ENCODE measurements at places on chromosomes 4 and X. TPM values are rescaled to one million over a fixed set of nuclear protein-coding genes. Genes with fewer than 3 reads are reported as not detected.

Gene JADE3
- total RNA-seq: 14.6 TPM

Gene NOCT
- total RNA-seq: 7.2 TPM

Gene KIT
- total RNA-seq: not detected

Gene SMPX
- 0.08 TPM for total RNA-seq

Gene DDX60
- 1.6 TPM for total RNA-seq

Gene CTAG1A
- total RNA-seq: not detected

Gene RNF128
- total RNA-seq: 0.06 TPM

Gene PLAC1
- 0.59 TPM for total RNA-seq

Gene SLC25A43
- 27.3 TPM for total RNA-seq

Gene GABRE
- 14.5 TPM for total RNA-seq

Gene PAGE1
- total RNA-seq: not detected

Gene LRP2BP
- total RNA-seq: 0.08 TPM

Gene GPR50
- 0.20 TPM for total RNA-seq

Gene CXorf58
- total RNA-seq: 0.07 TPM

Gene IGFBP7
- total RNA-seq: 283 TPM

Gene NRK
- not detected for total RNA-seq

Gene ITGB1BP2
- 0.44 TPM for total RNA-seq

Gene SPANXN5
- total RNA-seq: not detected

Gene PCYT1B
- 0.08 TPM for total RNA-seq

Gene SH3BGRL
- total RNA-seq: 48.3 TPM

Gene ARHGAP36
- not detected for total RNA-seq

Measured in A549 treated with AZD2906 at 1 μM for 4 hours (cell line).